Stimulated activated CD4-positive, alpha-beta T cell treated with anti-CD3 and anti-CD28 coated beads, Interleukin-1b, Interleukin-23, amount 100 ng/mL, for 1 hour (primary cell): ENCODE measurements at places on chromosomes 2 and 18.

- DNase-seq: no peak
These were observed 153.2 kb downstream of the RTP5 start for GRCh38 chr2:242022550-242023290.

DNA sequence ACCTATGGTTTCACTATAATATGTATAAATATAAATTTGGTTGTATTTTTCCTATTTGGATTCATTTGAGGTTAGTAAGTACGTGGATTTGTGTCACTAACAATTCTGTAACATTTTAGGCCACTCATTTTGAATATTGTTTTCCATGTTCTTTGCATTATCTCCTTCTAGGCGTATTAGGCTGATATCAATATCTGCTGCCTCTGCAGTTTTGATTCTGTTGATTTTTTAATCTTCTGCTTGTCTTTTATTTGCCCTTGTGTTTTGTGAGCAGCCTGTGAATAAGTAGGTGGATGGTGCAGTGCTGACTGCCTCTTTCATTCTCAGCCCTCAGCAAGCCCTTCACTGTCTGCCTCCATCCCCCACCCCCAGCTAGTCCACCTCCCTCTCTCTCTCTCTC lies 165.7 kb upstream of the BCL2L11 start:
- DNase-seq: no peak

GRCh38 chr2:18741191-18741590 lies 151.8 kb upstream of the NT5C1B start:
- no peak for DNase-seq

GRCh38 chr2:177193240-177193639 lies 19.4 kb upstream of the HNRNPA3 start:
- no peak for DNase-seq

DNA sequence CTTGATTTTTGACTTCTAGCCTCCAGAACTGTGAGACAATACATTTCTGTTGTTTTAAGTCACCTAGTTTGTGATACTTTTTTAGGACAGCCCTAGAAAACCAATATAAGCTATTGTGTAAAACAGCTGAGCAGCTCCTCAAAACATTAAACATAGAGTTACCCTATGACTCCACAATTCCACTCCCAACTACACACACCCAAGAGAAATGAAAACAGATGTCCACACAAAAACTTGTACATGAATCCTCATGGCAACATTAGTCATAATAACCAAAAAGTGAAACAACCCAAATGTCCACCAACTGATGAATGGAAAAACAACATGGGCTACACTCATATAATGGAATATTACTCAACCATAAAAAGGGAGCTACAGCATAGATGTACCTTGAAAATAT lies 32.6 kb downstream of the TNS1 start:
- DNase-seq: no peak

- DNase-seq: no peak
These were observed 21.9 kb upstream of the SLC66A3 start for GRCh38 chr2:11133238-11133935.

DNA sequence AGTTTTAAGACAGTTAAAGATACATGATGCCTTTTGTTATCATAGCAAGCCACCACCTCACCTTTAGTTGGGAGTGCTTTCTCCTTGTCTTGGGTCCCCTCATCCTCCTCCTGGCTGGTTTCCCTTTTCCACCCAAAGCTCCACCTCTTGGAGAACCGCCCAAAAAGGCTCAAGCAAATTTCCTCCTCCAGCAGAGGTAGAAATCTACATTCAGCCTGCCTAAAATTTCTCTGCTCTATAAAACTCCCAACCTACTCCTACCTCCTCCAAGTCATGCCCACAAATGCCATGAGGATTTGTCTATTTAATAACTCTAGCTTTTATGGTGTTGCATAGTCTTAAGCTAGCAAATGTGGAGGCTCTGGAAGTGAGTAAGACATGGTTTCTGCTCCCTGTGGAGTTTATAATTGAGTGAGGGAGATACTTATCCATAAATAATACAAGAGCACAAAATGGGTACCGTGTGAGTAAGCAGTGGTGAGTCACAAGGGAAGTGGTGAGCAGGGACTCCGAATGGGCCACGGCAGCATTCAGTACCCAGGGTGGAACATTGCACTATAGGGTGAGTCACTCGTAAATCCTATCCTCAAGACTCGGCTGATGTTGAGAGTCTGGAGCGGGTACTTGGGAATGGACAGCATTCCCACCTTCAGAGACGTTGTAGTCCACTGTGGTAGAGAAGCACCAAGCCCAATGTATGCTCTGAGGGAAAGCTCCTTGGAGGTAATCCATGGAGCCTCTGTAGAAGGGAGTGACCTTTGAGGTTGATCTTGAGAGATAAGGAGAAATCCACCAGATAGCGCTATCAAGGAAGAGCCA lies 146.3 kb downstream of the RTN4 start:
- DNase-seq: no peak

DNA sequence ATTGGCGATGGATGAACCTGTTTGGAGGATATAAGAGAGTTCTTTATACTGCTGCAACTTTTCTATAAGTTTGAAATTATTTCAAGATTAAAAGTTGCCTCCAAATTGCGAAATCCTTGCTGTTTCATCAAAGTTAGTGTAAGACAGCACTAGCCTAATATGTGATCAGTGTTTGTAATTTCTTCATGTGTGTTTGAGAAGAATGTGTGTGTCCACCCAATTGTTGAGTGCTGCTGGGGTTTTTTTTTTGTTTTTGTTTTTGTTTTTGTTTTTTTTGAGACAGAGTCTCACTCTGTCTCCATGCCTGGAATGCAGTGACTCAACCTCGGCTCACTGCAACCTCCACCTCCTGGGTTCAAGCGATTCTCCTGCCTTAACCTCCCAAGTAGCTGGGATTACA lies 33.4 kb downstream of the CDK15 start:
- no peak for DNase-seq

- DNase-seq: no peak
These were observed 133.2 kb downstream of the ICOS start for GRCh38 chr2:204069804-204070203.

DNA sequence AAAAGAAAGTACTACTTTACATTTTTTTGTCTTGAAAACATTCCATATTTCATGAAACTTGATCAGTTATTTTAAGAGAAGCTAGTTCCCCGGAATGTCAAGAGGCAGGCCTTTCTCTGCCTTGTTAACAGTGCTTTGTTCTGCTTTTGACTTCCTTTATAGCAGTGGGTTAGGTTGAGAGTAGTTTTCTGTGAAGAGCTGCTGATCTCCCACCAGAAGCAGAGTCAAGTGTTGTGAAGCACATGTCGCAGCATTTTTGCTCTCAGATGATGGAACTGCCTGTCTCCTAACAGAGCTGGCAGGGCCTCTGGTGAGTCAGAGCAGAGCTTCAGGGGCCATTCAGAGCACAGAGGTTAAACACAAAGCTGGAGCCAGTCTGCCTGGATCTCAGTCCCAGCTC lies 871.8 kb downstream of the SLC4A3 start:
- no peak for DNase-seq
